ENCODE measurements at places on chromosomes 4 and X.

- DNase-seq, result no peak
These were observed 51.2 kb downstream of the ZNF827 start for GRCh38 chr4:145887241-145887991.

GRCh38 chr4:108793415-108793814 is 30.6 kb upstream of the ETNPPL start:
- no peak for DNase-seq

DNA sequence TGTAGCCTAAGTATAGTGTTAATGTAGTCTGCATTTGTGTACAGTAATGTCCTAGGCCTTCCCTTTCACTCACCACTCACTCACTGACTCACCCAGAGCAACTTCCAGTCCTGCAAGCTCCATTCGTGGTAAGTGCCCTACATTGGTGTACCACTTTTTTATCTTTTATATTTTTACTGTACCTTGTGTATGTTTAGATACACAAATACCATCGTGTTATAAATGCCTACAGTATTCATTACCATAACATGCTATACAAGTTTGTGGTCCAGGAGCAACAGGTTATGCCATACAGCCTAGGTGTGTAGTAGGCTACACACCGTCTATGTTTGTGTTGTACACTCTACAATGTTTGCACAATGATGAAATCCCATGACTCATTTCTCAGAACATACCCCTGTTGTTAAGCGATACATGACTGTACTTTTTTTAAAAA is 15.4 kb downstream of the TSPAN5 start:
- no peak for DNase-seq

GRCh38 chr4:53497487-53498244 is 93.6 kb downstream of the LNX1 start:
- no peak for DNase-seq

- DNase-seq, result no peak
These were observed 775 bp downstream of the KCTD8 start for GRCh38 chr4:44447563-44448504.

GRCh38 chr4:182880387-182881356 is 36.5 kb downstream of the DCTD start:
- peak; percentile 72 for DNase-seq

DNA sequence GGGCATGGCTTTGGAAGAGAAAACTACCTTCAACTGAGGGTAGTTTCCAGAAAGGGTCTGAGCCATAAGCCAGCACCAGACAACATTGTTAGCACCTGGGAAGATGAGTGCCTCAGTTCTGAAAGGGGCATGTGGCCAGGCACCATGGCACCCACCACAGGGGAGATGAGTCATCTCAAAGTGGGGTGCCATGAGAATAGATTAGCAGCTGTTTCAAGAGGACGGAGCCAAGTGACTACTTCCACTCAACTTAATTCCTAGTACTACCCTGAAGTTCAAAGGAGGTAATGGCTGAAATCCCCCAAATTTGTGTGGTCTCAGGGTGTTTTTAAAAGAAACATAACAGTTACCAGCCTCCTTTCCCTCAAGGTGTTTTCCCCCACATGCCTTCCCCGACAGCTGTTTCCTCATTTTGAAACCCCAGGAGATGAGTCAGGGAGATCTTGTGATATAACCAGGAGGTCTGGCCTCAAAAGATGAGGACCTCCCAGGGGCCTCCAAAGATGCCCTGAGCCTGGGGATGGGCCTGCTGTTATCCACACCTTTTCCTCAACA is 27.8 kb upstream of the FTHL17 start:
- no peak for DNase-seq

All from left forelimb (tissue), 1 donor.